HEK293T (cell line): ENCODE measurements at places on chromosomes 1 and 21.

- no peak for DNase-seq
These were observed 101.9 kb upstream of the SOD1 start for GRCh38 chr21:31557421-31558188.

- DNase-seq, result no peak
These were observed 37.4 kb downstream of the PRDM2 start for GRCh38 chr1:13737398-13737797.

- DNase-seq, result no peak
These were observed 31.4 kb upstream of the ACTL8 start for GRCh38 chr1:17723684-17724083.

- DNase-seq, result peak; percentile 34
These were observed 1.0 kb downstream of the RNF220 start for GRCh38 chr1:44405798-44406736.

GRCh38 chr1:169184812-169185211, 78.3 kb downstream of the ATP1B1 start:
- no peak for DNase-seq

- no peak for DNase-seq
These were observed 75.0 kb downstream of the NPHP4 start for GRCh38 chr1:5917281-5917590.

DNA sequence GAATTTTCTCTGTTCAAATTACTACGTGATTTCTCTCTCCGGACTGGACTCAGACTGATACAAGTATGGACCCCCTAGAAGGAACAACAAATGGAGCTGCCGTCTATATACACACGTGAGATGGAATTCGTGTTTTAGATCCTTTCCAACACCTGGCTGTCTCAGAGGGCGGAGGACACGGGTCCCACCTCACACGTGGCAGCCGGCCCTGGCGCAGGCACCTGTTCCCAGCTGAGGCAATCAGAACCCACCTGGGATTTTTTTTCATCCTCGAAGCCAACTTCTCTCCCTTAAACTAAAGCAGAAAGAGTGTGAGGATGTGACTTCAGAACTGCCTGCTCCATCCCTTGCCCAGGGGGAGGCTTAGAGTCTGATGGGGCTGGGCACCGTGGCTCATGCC, 34.1 kb upstream of the SCCPDH start:
- no peak for DNase-seq

DNA sequence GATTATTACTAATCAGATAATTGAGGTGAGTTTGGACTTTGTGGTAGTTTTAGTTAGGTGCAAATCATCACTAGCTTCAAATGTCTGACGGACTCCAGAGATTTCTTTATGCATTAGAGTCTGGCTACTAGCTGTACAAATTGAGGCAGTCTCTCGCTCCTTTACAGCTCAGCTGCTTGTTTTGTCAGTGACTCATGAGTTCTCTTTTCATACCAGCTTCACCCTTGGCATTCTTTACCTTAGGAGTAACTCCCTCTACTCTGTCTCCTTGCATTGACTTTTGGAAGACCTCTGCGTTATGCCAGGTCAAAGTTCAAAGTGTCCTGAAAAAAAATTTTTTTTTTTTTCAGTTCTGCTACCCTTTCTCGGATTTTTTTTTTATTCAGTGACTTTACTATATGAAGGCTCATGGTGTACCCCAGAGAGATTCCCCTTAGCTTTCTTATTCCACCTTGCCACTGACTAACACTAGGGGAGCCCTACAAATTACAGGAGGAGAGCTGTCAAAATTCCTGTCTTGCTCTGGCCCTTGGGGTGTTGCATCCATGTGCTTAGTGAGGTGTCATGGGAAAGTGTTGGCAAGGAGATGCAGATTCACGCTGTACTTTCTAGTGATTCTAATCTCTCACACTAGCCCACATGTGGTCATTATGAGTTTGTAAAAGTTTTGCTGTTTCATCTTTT, 576.6 kb downstream of the ADGRL2 start:
- DNase-seq, result no peak

- DNase-seq, result no peak
These were observed 241.8 kb downstream of the GPR52 start for GRCh38 chr1:174689524-174689923.

GRCh38 chr1:170676628-170677027, 12.7 kb downstream of the PRRX1 start:
- DNase-seq, result no peak

GRCh38 chr21:27649323-27649722, 682.4 kb upstream of the ADAMTS5 start:
- DNase-seq, result no peak

- DNase-seq, result no peak
These were observed 216.4 kb upstream of the KIAA0040 start for GRCh38 chr1:175408986-175409385.

DNA sequence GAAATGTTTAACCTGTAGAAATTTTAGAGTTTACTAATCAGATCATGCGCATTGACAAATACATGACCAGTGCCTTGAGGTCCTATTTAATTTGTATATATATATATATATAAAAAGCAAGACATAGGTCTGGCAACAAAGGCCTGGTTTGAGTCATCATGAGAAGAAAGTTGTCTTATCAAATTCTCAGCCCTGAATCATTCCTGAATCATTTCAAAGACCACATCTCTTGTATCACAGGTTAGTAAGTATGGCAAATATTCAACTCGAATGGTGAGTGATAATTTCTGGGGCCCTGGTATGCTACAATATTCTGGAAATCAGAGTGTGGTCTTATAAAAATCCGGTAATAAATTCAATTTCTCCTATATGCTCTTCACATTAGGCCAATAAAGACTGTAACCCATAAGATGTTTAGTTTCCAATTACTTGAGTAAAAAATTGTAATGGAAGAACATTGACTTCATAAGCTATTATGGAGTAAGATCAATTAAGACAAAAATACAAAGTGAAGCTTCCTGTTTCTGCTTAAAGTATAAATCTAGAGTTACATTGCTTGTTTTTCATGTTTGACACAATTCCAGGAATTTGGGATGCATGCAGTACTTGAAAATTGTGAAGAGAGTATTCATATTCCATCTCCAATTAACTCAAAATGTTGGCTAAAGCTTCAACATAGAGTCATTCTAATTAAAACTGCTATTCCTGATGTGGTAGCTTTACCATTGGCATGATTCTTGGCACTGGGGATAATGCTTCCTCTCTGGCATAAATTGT, 309.4 kb downstream of the BRINP3 start:
- no peak for DNase-seq

- no peak for DNase-seq
These were observed 5.6 kb upstream of the MAN1C1 start for GRCh38 chr1:25610822-25611630.

- DNase-seq, result no peak
These were observed 123.6 kb downstream of the GABPA start for GRCh38 chr21:25858325-25858724.

DNA sequence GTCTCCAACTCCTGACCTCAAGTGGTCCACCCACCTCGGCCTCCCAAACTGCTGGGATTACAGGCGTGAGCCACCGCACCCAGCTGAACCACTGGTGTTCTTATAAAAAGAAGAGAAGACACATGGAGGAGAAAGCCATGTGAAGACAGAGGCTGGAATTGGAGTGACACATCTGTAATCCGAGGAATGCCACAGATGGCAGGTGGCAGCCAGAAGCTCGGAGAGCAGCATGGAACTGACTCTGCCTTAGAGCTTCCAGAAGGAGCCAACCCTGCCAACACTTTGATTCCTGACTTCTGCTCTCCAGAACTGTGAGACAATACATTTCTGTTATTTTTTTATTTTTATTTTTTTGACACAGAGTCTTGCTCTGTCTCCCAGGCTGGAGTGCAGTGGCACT, 59.0 kb upstream of the ATP2B4 start:
- DNase-seq, result no peak

DNA sequence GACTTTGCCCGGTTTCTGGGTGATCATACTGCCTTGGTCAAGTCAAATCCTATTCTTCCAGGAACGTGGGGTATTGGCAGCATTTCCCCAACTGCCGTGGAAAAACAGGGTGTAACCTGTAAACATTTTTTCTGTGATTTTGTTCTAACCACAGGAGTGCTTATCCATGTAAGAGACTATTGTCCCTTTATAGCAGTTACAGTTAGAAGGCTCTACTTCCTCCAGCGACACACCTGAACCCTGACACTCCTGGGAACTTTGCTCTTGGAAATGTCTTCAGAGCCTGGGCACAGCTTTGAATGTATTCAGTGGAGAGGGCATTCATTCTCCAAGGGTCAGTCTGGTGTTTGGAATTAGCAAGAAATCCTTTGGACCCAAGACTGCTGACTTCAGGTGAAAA, 26.4 kb upstream of the ARHGEF10L start:
- DNase-seq, result no peak

DNA sequence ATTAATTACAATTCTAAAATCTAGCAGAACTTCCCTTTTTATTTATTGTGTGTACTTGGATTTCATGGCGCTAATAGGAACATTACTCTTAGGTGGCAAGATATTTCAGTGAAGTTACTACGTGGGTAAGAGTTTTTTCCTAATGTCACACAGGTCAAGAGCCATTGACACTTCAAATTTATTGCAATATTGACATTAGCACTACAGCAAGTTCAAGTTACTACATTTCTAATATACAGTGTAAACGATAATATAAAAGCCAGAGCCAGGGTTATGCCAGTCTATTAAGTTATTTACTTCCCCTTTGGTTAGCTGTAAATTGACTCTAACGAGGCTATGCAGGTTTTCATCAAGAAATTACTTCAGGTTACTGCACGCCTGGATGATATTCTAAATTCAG, 29.7 kb downstream of the CHODL start:
- DNase-seq, result no peak

GRCh38 chr21:44957047-44957831, 17.4 kb downstream of the SLX9 start:
- DNase-seq, result no peak

- no peak for DNase-seq
These were observed 228.2 kb downstream of the DNM3 start for GRCh38 chr1:172069534-172069933.

DNA sequence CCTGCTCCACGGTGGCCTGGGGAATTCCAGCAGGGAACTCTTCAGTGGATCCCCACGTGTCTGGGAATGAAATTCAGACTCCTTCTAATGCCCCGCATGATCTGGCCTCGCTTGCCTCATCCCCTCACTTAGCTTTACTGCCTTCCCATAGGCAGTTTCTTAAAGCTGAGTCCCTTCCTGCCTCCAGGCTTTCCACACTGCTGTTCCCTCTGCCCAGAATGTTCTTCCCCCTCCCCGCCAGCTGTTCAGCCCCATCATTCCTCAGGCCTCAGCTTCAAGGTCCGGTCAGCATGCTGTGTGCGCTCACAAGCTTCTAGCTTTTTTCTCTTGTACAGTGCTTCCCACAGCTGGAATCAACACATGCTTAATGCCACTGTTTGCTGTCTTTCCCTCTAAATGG, 54.9 kb upstream of the WASF2 start:
- no peak for DNase-seq

DNA sequence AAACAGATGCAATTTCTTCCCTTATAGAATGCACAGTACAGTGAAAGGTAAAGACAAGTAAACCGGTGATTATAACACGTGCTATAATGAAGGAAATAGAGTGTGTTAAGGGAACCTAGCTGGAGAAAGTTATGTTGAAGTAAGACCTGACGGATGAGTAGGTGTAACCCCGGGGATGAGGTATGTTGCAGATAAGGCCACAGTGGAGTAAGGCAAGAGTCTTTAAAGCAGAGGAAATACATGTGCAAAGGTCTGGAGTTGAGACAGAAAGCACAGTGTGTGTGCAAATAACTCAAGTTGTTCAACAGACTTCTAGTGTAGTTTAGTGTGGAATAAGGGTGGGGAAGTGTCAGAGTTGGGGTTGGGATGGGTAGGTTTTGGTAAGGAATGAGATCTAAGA, 2.9 kb downstream of the DBT start:
- no peak for DNase-seq

- DNase-seq, result no peak
These were observed 149.9 kb downstream of the HS2ST1 start for GRCh38 chr1:87064309-87064708.

DNA sequence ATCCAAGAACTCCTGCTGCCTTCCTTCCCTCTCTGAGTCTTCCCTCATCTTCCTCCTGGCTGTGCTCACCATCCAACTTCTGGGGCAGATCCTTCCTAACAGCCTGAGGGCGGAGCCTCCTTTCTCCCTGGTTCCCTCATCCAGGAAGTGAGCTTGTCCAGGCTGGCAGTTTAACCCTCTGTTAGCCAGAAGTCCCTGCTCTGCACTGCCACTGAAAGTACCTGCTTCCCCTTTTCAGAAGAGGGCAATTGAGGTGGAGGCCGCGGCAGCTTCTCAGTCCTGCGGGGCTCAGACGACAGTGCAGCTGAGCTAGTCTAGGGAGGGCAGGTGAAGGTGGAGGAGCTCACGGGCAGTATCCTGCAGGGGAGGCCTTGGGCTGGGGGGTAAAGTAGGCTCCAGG, 149.1 kb downstream of the FCRL5 start:
- peak; percentile 34 for DNase-seq

DNA sequence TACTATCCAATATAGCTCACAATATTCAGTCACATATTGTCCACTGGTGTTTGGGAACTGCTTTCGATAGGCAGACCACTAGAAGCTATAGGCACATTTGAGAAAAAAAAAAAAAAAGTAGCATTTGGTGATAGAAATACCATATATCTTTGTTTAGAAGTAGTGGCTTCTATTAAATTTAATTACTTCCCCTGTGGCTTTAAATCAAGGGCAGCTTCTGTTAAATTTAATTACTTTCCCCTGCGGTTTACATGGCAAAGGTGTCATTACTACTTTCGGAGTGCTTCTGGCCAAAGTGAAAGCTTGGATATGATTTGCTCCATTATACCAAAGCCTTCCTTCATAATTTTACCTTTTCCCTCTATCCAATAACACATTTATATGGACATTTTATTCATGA, 229.9 kb downstream of the TTLL7 start:
- no peak for DNase-seq

- DNase-seq, result no peak
These were observed 244.4 kb downstream of the FOXD2 start for GRCh38 chr1:47682198-47682597.

GRCh38 chr1:228404107-228404720, 2.4 kb downstream of the TRIM11 start:
- no peak for DNase-seq

DNA sequence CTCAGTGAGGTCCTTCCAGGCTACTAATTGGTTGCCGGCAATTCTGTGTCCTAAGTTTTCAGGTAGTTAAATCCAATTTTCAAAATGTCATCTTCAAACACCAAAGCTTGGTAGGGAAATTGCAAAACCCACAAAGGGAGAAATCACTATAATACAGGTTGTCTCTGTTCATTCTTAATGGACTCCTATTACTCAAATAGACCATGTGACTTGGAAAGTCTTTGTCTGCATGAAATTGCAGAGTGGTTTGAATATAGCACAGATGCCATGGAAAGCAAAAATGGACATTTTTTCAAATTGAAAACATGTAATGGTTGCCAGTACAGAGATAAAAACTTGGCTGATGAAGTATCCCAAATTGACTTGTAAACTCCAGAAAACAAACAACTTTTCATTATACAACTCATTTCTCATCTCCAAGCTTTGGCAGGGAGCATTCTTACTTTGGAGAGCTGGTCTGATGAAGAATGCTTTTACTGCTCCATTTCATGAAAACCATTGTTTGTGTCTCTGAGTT, 169.5 kb upstream of the PKN2 start:
- DNase-seq, result no peak

DNA sequence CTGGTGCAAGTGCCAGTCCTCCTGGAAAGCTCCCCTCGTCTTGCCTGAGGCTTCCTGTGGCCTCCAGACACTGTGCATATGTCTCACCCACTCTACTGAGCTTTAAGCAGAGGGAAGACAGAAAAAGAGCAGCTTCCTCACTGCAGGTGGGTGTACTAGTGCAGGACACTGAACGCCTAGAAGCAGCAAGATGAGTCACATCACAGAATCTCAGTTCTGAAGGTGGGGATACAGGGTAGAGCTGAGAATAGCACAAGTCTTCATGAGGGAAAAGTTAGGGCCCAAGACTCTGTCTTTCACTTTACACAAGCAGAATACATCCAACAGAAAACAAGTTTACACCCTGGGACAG, 37.4 kb downstream of the PCAT6 start:
- no peak for DNase-seq
